ENCODE measurements at places on chromosomes 7 and 10.
A peak's percentile ranks its signal among the peaks of the same experiment; 100 is the strongest.

- no peak for DNase-seq
Observed at GRCh38 chr7:148695953-148696352, 2.8 kb upstream of the CUL1 start.

- DNase-seq: no peak
Observed at GRCh38 chr10:101775273-101776160, at the start of gene FGF8. TSS of gene FGF8 (minus strand) at chr10:101776114. CDS start at chr10:101775900, 214 bp downstream.

DNA sequence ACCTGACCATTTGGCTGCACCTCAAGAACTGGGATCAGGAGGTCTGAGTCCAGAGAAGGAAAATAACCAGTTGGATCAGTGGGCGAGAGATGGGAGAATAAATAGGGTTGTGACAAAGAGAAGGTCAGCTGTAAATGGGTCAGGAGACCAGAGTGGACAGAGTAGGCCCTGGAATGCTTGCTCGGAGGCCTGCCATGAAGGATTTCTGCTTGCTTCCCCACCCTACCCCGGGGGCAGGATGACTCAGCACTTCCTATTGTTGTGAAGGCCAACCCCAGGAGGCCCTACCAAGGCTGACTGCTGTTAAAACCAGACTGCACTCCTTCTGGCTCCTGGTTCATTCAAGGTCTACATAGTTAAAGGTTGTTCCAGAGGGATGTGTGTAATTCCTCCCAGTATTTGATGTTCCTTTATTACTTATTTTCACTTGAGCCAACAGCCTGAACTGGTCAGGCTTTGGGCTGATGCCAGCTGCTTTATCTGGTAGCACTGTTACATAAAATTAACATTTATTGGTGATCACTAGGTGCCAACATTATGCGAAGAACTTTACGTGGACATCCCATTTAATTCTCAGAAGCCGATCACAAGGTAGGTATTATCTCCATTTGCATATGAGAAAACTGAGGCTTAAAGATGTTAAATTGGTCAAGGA is 27.3 kb upstream of the IFRD1 start:
- no peak for DNase-seq

GRCh38 chr7:155206318-155207020 is 91.2 kb upstream of the INSIG1 start:
- DNase-seq: peak; percentile 71

- DNase-seq: no peak
Observed at GRCh38 chr7:130951303-130951975, 217.4 kb upstream of the KLF14 start.

DNA sequence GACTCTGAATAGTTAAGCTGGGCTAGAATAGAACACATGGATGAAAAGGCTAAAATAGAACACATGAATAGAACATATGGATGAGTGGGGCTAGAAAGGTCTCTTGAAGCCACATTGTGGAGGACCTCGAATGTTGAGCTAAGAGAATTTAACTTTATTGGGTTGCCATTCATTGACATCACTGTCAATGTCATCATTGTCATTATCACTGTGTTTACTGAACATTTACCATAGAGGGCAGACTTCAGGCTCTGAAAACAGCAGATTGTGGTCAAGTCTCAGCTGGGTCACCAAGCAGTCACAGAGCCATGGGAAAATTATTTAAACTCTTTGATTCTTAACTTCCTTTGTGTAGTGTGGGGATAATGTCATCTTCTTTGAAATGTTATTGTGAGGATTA is 80.4 kb downstream of the WDFY4 start:
- no peak for DNase-seq

DNA sequence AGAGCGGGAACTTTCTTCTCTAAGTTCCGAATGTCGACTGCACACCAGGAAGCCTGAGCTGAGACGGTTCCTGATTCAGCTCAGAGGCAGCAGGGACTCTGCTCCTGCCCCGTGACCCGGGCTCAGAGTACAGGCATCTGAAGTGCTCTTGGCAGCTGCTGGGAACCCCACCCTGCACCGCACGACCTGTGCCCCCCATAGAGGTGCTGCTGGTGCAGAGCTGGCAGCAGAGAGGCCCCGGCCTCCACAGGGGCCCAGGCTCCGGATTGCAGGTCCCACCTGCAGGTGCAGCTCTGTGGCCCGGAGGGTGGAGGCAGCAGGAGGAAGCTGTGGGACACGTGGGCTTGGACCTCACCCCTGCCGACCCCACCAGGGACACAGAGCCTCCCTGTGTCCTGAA is 39.5 kb upstream of the ADGRA1 start:
- DNase-seq: no peak

DNA sequence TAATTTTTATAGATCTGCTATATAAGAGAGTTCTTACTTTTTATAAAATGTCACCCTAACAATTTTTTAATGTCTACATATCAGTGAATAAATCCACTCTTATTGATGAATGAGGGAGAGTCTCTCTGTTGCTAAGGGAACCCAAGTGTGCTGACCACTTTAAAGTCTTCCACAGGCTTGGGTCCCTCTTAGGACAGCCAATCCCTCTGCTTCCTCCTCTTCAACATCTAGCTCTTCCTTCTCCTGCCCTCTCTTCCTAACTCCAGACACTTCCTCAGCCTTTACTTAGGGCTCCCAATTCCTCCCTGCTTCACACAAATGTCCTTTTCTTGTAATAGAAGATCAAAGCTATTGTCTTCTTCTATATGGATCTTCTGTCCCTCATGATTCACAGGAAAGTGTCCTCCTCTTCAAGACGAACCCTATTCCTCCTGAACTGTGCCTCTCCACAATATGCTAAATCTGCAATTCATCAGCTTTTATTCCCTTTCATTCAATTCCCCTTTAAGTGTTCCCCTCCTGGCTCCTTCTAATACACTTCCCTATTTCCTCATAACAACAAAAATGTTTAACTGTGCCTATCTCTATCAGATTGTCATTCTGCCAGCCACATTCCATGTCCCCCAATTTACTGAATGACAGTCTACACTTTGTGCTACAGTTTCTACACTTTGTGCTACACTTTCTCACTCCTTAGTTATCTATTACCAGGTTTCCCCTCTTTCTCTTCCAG is 37.7 kb downstream of the CDK6 start:
- no peak for DNase-seq

DNA sequence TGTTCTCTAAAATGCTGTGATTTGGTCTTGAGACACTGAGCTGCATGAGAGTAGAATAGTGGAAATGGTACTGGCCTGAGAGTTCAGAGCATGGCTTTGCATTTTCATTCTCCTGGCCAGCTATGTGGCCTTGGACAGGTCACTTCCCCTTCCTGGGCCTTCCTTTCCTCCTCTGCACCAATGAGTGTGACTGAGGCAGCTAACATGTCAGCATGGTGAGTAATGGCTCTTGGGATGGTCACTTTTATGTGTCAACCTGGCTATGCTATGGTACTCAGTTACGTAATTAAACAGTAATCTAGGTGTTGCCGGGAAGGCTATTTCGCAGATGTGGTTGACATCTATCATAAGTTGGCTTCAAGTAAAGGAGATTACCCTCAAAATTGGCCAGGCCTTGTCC is 109.3 kb downstream of the RTKN2 start:
- no peak for DNase-seq

- no peak for DNase-seq
Observed at GRCh38 chr7:11430841-11431240, 401.2 kb downstream of the THSD7A start.

DNA sequence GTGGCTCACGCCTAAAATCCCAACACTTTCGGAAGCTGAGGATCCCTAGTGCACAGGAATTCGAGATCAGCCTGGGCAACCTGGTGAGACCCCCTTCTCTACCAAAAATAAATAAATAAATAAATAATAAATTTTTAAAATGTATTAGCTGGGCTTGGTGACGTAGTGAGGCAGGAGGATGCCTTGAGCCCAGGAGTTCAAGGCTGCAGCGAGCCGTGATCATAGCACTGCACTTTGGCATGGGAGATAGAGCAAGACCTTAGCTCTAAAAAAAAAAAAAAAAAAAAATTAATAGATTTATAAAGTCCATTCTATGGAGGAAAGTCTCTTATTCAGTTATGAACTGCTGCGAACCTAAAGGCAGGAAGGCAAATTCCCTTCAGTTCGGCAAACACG is 1.1 kb upstream of the PTPN12 start:
- no peak for DNase-seq

DNA sequence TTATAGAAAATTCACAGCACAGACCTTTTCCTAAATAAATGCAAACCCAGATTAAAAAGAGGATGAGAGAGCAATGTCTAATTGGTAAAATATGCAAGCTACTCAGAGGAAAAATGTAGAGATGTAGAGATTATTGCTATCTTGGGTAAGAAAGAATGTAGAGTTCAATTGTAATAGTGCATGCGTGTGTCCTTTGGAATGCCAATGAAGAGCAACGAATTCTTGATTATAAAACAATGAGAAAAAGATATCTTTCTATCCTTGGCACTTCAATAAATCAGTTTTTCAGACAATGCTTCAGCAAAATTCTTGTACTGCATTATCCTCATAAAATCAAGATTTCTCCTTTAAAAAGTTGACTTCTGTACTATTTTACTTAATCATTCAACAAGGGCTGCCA is 50.9 kb downstream of the SEMA3D start:
- no peak for DNase-seq

DNA sequence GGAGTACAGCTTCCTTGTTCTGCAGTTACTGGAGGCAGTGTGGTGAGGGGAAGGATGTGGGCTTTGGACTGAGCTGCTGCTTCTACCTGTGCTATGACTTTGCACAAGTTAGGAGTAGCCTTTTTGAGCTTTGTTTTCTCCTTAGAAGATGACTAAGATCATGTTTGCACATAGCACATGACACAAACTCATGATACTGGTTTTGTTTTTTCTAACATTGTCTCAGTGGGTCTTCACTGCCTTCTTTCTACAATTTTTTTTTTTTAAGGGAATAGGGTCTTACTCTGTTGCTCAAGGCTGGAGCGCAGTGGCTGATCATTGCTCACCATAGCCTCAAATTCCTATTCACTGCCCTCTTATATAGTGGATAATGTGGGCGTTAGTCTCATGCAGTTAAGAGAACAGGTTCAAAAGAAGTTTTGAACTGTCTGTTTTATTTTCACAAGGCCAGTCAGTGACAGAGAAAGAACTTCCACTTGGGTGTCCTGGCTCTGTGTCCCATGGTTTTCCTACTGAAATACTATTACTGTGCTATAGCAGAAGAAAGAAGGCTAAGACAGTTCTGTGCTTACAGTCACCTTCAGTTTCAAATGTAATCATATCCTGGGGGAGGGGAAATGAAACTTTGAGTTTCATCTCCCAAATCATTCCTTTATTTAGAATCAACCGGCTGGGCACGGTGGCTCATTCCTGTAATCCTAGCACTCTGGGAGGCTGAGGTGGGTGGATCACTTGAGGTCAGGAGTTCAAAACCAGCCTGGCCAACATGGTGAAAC is 72.0 kb downstream of the KAT6B start:
- DNase-seq: peak; percentile 23

DNA sequence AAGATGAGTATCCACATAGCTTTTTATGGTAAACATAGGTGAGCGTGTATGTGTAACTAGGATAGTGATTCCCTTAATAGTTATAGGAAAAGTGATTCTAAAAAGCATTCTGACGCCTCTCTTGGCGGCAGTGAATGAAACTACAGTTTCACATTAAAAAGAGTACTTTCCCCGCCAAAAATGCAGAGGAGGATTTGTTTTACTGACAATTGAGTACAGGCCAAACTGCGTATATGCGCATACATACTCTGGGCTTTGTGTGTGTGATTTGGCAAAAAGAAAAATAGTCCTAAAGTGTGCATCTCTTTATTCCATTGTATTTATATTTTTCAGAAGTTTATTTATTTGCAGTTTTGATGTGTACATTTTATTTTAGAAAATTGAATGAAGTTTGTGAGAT is 10.3 kb downstream of the CUL1 start:
- no peak for DNase-seq

DNA sequence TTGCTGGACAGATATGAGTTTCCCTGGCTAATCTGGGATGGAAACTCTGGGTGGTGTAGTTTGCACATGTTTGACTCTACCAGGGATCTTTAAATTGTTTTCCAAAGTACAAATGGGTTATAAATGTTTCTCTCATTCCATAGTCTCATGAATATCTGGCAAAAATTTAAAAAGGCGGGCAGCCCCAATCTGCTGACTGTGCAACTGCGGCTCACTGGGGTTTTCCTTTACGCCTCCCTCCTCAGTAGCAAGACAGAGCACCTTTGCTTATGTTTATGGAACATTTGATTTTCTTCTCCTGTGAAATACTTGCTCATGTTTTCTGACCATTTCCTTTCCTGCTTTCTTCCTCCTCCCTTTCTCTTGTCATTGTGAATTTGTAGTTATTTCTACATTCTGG is 105.0 kb downstream of the ADAM12 start:
- DNase-seq: no peak

- no peak for DNase-seq
Observed at GRCh38 chr7:117153016-117153545, 169.8 kb downstream of the WNT2 start.

DNA sequence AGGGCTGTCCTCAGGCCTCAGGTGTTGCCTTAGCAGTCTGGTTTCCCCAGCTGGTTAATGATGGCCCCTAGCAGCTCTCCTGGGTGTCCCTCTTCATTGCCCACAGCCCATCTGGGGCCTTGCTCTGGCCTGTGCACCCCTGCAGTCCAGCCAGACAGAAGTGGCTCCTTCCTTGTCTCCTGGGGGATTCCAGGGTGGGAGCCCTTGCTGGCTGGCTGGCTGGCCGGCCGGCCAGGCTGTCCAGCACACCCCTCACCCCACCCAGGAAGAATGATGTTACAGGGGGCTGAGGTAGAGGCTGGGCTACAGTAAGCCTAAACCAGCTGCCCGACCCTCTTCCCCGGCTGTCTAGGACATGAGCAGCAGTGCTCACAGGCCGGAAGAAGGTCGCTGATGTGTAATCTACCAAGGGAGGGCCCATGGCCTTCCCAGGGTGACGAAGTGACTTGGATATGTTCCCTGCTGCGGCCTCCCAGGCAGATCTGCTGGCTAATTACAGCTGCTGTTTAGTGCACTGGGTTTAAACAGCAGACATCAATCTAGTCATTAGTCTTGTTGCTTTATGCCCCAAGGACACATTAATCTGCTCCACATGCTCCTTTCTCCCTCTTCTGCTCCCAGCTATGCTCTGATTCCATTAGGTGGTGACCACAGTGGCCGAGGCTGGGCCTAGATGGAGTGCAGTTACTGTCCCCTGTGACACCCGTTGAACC is 53.8 kb upstream of the LRRC4 start:
- DNase-seq: no peak

GRCh38 chr7:132548489-132549078 is 27.7 kb downstream of the PLXNA4 start:
- no peak for DNase-seq

- DNase-seq: no peak
Observed at GRCh38 chr10:58016614-58017013, 251.1 kb downstream of the IPMK start.

DNA sequence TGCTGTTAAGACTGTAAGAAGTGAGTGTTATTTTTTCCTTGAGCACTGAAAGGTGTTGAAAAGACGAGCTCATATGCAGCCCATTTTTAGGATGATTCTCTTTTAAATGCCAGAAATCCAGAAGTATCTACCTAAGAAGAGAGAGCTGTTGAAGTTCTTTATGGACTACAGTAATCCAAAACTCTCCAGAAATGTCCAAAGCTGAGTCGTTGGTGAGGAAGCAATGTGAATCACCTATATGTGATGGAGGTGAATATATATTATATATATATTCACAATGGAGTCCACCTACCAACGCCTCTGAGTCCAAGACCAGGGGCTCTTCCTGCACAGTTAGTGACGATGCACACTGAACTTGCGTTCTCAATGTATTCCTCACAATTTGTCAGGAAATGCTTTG is 252.7 kb upstream of the PITRM1 start:
- DNase-seq: no peak
